ENCODE measurements at places on chromosomes 12 and 14.

DNA sequence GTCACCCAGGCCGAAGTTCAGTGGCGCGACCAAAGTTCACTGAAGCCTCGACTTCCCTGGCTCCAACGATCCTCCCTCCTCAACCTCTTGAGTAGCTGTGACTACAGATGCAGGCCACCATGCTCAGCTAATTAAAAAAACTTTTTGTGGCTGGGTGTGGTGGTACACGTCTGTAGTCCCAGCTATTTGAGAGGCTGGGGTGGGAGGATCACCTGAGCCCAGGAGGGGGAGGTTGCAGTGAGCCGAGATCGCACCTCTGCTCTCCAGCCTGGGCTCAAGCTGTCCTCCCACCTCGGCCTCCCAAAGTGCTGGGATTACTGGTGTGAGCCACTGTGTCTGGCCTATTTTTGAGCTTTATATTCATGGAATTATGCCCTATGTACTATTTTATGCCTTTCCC lies 18.1 kb upstream of the RAD52 start:
- H3K27me3 ChIP-seq: no peaks in the 10 kb centered on the region
- H3K27ac ChIP-seq: peak overlapping the region; percentile 25
- DNase-seq: no peak
- H3K4me1 ChIP-seq: no peaks in the 10 kb centered on the region
- H3K4me3 ChIP-seq: no peak overlapping the region
- no peaks in the 10 kb centered on the region for H3K36me3 ChIP-seq

DNA sequence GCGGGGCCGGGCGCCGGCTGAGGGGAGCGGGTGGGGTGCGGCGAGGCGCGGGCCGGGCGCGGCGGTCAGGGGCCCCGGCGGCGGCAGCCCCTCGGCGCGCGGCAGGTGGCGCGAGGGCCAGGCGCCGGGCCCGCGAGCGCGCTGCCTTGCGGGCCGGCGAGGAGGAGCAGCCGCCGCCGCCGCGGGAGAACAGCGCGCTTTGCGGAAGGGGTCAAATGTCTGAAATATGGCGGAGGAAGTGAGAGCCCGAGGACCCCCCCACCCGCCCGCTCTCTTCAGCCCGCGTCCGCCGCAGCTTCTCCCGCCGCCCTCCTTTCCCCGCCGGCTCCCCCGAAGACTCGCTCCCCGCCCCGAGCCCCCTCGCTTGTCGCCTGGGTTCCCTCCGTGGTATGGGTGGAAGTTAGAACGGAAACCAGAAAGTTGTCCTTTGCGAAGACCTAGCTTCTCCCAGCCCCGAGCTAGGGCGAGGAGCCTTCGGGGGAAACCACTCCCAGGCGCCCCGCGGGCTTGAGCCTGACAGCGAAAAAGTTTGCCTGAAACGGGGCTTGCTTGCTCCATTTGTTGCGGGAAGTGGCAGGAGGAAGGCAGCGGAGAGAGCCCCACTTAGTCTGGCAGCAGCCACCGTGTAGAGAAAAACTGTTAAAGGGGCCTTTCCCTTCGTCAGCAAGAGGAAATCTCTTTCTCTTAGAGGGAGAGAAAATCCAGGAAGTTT lies 551 bp downstream of the RAP1B start:
- peak overlapping the region; percentile 96 for H3K27ac ChIP-seq
- peak overlapping the region; percentile 79 for H3K4me3 ChIP-seq
- DNase-seq: peak; percentile 65
- no peaks in the 10 kb centered on the region for H3K27me3 ChIP-seq
- H3K4me1 ChIP-seq: no peaks in the 10 kb centered on the region

GRCh38 chr14:88323086-88323522 lies at the start of gene KCNK10:
TSS of gene KCNK10 (minus strand) at chr14:88323269. CDS start at chr14:88322798, 471 bp downstream.
- no peak for DNase-seq
- no peaks in the 10 kb centered on the region for H3K4me1 ChIP-seq
- H3K27ac ChIP-seq: no peak within 1 kb of the TSS

DNA sequence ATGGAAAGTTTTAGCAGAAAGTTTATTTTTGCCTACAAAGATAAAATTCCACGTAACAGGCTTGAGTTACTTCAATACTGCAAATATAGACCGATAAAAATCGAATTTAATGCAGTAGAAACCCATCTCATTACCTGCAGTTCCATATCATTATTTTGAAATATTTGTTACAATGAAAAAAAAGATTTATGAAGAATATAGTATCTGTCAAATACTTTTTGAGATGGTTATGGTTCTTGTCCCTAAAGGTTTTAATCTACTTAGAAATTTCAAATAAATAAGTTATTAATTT lies 273.5 kb downstream of the ADAMTS20 start:
- no peaks in the 10 kb centered on the region for H3K4me1 ChIP-seq
- DNase-seq: no peak
- no peaks in the 10 kb centered on the region for H3K36me3 ChIP-seq
- H3K4me3 ChIP-seq: no peak overlapping the region

GRCh38 chr14:82394916-82395315 lies 861.3 kb upstream of the SEL1L start:
- H3K4me1 ChIP-seq: no peaks in the 10 kb centered on the region
- H3K27me3 ChIP-seq: no peaks in the 10 kb centered on the region
- H3K4me3 ChIP-seq: no peak overlapping the region
- no peaks in the 10 kb centered on the region for H3K36me3 ChIP-seq

GRCh38 chr14:37588956-37589714 lies 5.9 kb downstream of the FOXA1 start:
- no peak for DNase-seq
- H3K27ac ChIP-seq: no peak overlapping the region
- peaks cover 45% of the 10 kb centered on the region for H3K27me3 ChIP-seq

GRCh38 chr12:22529281-22530060 lies 14.9 kb downstream of the C2CD5 start:
- no peak overlapping the region for H3K27ac ChIP-seq
- DNase-seq: no peak
- H3K4me1 ChIP-seq: no peaks in the 10 kb centered on the region
- no peak overlapping the region for H3K4me3 ChIP-seq

DNA sequence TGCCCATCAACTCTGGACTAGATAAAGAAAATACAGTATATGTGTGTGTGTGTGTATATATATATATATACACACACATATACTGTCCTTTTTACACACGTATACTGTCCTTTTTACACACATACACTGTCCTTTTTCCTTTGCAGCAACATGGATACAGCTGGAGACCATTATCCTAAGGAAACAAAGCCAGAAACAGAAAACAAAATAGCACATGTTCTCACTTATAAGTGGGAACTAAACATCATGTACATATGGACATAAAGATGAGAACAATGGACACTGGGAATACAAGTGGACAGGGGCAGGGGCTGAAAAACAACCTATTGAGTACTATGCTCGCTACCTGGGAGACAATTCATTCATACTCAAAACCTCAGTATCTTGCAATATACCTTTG lies 23.7 kb downstream of the VDR start:
- H3K27me3 ChIP-seq: no peaks in the 10 kb centered on the region
- DNase-seq: no peak
- no peaks in the 10 kb centered on the region for H3K4me1 ChIP-seq
- H3K4me3 ChIP-seq: no peak overlapping the region

GRCh38 chr12:55818140-55818728 lies 393 bp downstream of the ORMDL2 start:
- H3K27me3 ChIP-seq: no peaks in the 10 kb centered on the region
- peaks cover 3% of the 10 kb centered on the region for H3K4me1 ChIP-seq
- no peaks in the 10 kb centered on the region for H3K36me3 ChIP-seq
- peak overlapping the region; percentile 85 for H3K27ac ChIP-seq
- no peak for DNase-seq
- peak overlapping the region; percentile 91 for H3K4me3 ChIP-seq

DNA sequence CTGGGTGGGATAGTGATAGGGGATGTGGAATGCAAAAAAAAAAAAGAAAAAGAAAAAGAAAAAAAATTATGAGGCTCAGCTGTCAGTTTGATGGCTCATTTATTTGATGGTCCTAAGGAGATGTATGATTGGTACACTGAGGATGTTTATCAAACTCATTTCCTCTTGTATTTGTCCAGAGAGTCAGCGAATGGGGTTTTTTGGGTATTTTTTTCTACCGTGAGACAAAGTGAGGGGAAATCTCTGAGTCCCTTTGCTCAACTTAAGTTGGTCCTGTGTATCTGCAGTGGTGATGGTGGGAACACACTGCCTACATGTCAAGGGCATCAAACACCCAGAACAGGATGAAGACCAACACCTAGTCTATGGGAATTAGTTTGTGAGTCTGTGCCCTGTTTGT lies 176.9 kb upstream of the HIF1A start:
- H3K4me1 ChIP-seq: no peaks in the 10 kb centered on the region
- no peaks in the 10 kb centered on the region for H3K36me3 ChIP-seq
- DNase-seq: no peak
- H3K27ac ChIP-seq: no peak overlapping the region
- H3K4me3 ChIP-seq: no peak overlapping the region
- no peaks in the 10 kb centered on the region for H3K27me3 ChIP-seq

DNA sequence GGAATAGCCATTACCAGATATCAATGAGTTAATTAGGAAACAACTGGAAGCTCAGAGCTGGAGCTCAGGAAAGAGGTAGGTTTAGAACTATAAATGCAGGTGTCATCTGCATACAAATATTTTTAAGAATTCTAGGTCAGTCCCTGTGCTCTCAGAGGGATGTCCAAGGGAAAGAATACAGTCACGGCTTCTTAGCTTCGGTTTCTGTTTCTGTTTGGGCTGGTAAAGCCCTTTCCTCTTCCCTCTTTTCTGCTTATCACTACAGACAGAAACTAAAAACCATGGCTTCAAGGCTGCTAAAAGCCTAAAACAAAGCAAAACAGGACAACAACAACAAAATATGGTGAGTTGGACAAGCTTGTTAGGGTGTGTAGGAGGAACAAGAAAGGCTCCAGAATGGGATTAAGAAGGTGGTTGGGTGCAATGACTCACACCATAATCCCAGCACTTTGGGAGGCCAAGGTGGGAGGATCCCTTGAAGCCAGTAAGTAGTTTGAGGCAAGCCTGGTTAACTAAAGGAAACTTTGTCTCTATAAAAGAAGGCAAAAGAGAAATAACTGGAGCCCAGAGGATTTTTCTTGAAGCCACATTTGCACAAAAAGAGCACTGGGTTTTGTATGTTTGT lies 113.0 kb downstream of the SEC23A start:
- H3K4me1 ChIP-seq: no peaks in the 10 kb centered on the region
- no peaks in the 10 kb centered on the region for H3K27me3 ChIP-seq
- no peak for DNase-seq
- no peak overlapping the region for H3K4me3 ChIP-seq
- H3K27ac ChIP-seq: no peak overlapping the region

DNA sequence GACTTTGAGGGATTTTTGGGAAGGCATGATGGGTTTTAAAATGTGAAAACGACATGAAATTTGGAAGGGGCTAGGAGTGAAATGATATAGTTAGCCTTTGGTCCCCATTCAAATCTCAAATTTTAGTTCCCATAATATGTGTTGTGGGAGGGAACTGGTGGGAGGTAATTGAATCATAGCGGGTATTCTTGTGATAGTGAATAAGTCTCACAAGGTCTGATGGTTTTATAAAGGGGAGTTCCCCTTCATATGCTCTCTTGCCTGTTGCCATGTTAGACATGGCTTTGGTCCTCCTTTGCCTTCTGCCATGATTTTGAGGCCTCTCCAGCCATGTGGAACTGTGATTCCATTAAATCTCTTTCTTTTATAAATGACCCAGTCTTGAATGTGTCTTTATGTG lies 72.8 kb downstream of the SLC16A7 start:
- no peaks in the 10 kb centered on the region for H3K4me1 ChIP-seq
- no peak overlapping the region for H3K4me3 ChIP-seq
- no peak for DNase-seq
- H3K36me3 ChIP-seq: no peaks in the 10 kb centered on the region
- H3K27me3 ChIP-seq: no peaks in the 10 kb centered on the region
- H3K27ac ChIP-seq: no peak overlapping the region

DNA sequence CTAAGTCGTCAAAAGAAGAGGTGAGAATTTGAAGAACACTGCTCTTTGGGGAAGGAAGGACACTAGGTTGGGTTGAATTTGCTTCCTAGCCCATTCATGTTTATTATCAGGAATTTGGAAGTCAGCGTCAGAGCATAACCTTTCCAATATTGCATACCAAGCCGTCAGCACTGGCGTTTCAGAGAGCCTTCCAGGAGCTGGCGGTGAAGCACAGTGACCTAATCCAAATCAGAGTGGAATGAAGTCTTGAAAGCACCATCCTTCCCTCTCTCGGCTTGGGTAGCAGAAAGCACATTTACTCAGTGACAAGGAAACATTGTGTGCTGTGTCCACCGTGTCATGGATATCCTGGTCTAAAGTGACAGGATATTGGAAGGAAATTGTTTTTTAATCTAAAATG lies 240.3 kb upstream of the PELI2 start:
- no peaks in the 10 kb centered on the region for H3K27me3 ChIP-seq
- no peaks in the 10 kb centered on the region for H3K36me3 ChIP-seq
- H3K27ac ChIP-seq: no peak overlapping the region
- DNase-seq: no peak

DNA sequence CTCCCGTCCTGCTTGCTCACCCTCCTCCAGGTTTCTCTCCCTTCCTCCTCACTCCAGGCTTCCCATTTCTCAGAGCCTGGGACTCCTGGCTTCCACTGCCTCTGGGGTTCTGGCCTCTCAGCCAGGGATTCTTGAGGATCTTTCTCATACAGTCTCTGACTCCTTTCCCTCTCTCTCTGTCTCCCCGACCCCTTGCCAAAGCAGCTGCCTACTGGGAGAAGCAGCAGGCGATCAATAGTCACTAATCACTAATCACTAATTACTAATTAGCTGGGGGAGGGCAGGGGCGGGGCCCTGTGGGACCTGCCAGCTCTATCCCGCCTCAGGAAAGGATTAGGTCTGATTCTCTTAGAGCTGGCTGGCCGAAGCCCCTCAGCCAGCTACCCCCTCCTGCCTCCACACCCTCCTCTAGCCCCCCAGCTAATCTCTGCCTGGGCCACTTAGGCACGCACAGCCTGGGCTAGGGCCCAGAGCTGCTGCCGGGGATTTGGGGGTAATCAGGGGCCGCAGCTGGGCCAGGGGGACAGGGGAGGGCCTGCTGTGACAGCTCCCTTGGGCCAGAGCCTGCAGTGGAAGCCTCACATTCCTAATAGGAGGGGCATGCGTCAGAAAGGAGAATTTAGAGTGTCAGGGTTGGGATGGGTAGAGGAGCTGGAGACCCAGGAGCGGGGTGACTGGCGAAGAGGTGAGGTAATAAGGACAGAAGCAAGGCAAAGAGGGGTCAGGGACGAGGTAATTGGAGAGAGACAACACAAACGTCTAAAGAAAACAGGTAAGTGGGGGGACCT lies 2.8 kb downstream of the NXPH4 start:
- H3K4me1 ChIP-seq: peaks cover 3% of the 10 kb centered on the region
- no peaks in the 10 kb centered on the region for H3K36me3 ChIP-seq
- H3K4me3 ChIP-seq: no peak overlapping the region
- DNase-seq: no peak
- H3K27ac ChIP-seq: no peak overlapping the region

- peak overlapping the region; percentile 10 for H3K4me3 ChIP-seq
- no peaks in the 10 kb centered on the region for H3K4me1 ChIP-seq
- no peak for DNase-seq
Observed at GRCh38 chr12:114697741-114698565, 14.0 kb upstream of the TBX3 start.

GRCh38 chr12:27505761-27506160 lies 18.2 kb upstream of the PPFIBP1 start:
- no peak for DNase-seq
- no peak overlapping the region for H3K27ac ChIP-seq
- no peaks in the 10 kb centered on the region for H3K36me3 ChIP-seq
- no peaks in the 10 kb centered on the region for H3K27me3 ChIP-seq
- no peaks in the 10 kb centered on the region for H3K4me1 ChIP-seq

- no peaks in the 10 kb centered on the region for H3K36me3 ChIP-seq
- H3K4me3 ChIP-seq: no peak overlapping the region
- peak overlapping the region; percentile 88 for H3K27ac ChIP-seq
- H3K4me1 ChIP-seq: peaks cover 13% of the 10 kb centered on the region
- H3K27me3 ChIP-seq: no peaks in the 10 kb centered on the region
Observed at GRCh38 chr14:68653804-68654203, 139.1 kb downstream of the ZFP36L1 start.

- no peaks in the 10 kb centered on the region for H3K36me3 ChIP-seq
- peak overlapping the region; percentile 52 for H3K27ac ChIP-seq
- H3K4me1 ChIP-seq: peaks cover 7% of the 10 kb centered on the region
Observed at GRCh38 chr14:52266179-52266578, 1.3 kb upstream of the PTGDR start.
